ENCODE measurements at places on chromosomes 7 and 10.

DNA sequence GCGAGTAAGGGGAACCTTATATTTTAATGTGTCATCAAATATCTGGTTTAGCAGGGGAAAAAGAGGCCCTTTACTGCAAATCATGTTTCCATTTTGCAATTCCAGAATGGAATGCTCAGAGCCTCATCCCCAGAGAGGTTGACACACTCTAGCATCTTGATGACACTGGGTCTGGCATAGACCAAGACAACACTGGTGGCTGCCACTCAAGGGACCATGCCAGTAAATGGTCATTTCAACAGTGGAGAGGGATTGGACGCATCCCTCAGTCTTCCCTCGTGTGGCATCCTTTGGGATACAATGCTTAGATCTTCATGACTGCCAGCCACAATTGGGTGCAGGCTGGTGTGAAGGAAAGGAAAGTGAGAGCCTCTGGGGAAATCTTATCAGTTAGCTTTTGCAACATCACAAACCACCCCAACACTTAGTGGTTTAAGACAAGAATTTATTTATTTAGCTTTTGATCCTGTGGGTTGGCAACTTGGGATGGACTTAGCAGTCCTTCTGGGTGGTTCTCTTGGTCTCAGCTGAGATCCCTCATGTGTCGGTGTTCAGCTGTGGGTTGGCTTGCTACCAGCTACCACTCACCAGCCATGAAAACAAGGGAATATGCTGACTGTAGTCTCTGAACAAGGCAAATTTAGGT lies 21.6 kb downstream of the TACC2 start:
- no peak overlapping the region for H3K4me3 ChIP-seq
- no peaks in the 10 kb centered on the region for H3K36me3 ChIP-seq
- H3K27ac ChIP-seq = peak overlapping the region; percentile 90
- H3K27me3 ChIP-seq = no peaks in the 10 kb centered on the region

DNA sequence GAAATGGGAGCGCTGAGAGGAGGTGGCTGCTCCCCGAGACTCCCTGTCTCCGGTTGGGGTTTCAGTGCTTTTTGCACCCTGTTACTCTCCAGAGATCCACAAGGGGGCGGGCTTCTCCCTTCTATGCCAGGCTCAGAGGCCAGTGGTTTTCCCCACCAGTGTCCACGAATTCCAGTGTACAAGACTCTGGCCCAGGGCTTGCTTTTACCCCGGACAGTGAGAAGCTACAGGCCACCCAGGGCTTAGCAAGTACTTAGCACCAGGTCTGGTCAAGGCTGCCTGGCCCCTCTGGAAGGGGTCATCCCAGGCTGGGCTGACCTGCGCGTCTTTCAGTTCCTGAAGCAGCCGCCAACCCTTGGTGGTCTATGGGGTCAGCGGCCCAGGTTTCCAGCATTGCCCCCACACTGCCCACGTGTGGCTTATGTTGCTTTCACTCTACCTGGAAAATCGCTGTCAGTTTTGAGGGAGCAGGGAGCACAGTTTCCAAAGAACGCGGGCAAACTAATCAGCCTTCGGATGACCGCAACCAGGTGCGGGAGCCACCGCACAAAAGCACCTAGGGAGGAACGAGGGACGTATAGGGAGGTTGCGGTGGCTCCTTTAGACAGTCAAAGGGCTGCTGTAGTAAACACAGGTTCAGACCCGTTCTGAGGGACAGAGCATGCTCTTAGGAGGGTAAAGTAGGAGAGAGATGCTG lies 6.8 kb downstream of the CYP26A1 start:
- no peaks in the 10 kb centered on the region for H3K36me3 ChIP-seq
- H3K4me3 ChIP-seq = no peak overlapping the region
- no peaks in the 10 kb centered on the region for H3K27me3 ChIP-seq
- no peak overlapping the region for H3K27ac ChIP-seq
- DNase-seq = peak; percentile 61
- no peaks in the 10 kb centered on the region for H3K4me1 ChIP-seq

DNA sequence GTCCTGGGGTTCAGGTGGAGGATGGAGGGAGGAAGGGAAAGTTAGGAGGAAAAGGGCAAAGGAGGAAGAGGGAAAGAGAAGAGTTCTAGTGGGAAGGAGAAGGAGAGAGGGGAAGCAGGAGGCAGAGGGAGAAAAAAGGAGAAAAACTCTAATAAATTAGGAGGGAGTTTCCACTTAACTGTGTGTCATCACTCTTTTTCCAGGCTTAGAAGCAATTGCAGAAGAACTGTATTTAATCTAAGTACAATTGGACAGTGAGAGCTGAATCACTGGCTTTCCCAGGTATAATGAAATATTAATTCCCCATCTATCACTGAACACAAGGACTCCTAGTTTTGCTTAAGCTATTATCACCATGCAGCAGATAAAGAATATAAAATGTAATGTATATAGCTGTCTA lies 76.8 kb downstream of the CREB3L2 start:
- no peaks in the 10 kb centered on the region for H3K4me1 ChIP-seq
- H3K27ac ChIP-seq = peak overlapping the region; percentile 59

- H3K4me3 ChIP-seq = no peak overlapping the region
- no peaks in the 10 kb centered on the region for H3K4me1 ChIP-seq
- no peaks in the 10 kb centered on the region for H3K36me3 ChIP-seq
- no peak for DNase-seq
These were observed 380.9 kb upstream of the SEMA3C start for GRCh38 chr7:81299711-81300110.

All from right atrium auricular region (tissue), 2 donors.